ENCODE measurements at places on chromosomes 5 and 9. TPM values are rescaled to one million over a fixed set of nuclear protein-coding genes. Genes with fewer than 3 reads are reported as not detected.

The BNC2 gene
- total RNA-seq = 1.8 TPM

The ARL14EPL gene
- total RNA-seq = not detected

GRCh38 chr9:117825609-117826347 lies 121.6 kb downstream of the TLR4 start:
- H3K4me3 ChIP-seq = no peak overlapping the region
- H3K4me1 ChIP-seq = no peaks in the 10 kb centered on the region
- DNase-seq = no peak
- H3K27me3 ChIP-seq = no peaks in the 10 kb centered on the region
- H3K36me3 ChIP-seq = no peaks in the 10 kb centered on the region

GRCh38 chr5:171676286-171676944 lies 109.2 kb upstream of the SMIM23 start:
- H3K27me3 ChIP-seq = no peaks in the 10 kb centered on the region
- DNase-seq = no peak
- H3K36me3 ChIP-seq = no peaks in the 10 kb centered on the region
- H3K27ac ChIP-seq = no peak overlapping the region
- H3K4me3 ChIP-seq = no peak overlapping the region

- no peak within 1 kb of the TSS for H3K27ac ChIP-seq
- H3K4me1 ChIP-seq = no peaks in the 10 kb centered on the region
- no peaks in the 10 kb centered on the region for H3K36me3 ChIP-seq
- H3K27me3 ChIP-seq = no peaks in the 10 kb centered on the region
- no peak within 1 kb of the TSS for H3K4me3 ChIP-seq
- DNase-seq = peak; percentile 28
Observed at GRCh38 chr5:176609724-176610434, at the start of gene GPRIN1. TSS of gene GPRIN1 (minus strand) at chr5:176610156. CDS start at chr5:176599834, 10,322 bp downstream.

GRCh38 chr5:3043600-3043999 lies 292.1 kb upstream of the IRX2 start:
- no peak overlapping the region for H3K4me3 ChIP-seq
- H3K27me3 ChIP-seq = no peaks in the 10 kb centered on the region
- DNase-seq = no peak
- no peaks in the 10 kb centered on the region for H3K36me3 ChIP-seq
